ENCODE measurements at places on chromosomes 2 and 18.
A peak's percentile ranks its signal among the peaks of the same experiment; 100 is the strongest.

GRCh38 chr2:179335732-179336131, 71.1 kb upstream of the SESTD1 start:
- DNase-seq, result no peak

DNA sequence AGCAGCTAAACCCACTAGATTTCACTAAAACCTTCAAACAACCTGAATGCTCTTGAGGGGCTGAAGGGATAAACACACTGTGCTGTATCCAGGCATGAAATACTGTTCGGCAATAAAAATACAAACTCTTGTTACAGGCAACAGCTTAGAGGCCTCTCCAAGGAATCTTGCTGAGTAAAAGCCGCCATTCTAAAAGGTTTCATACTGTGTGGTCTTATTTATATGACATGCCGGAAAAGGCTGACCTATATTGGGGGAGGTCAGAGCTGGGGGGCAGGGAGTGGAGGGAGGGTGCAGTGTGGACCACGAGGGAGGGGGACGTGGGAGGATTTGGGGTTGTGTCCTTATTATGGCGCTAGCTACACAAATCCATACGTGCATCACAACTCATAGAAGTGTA, 136.2 kb downstream of the MBP start:
- DNase-seq, result no peak

- DNase-seq, result no peak
Observed at GRCh38 chr2:103288696-103289095, 526.9 kb downstream of the TMEM182 start.

DNA sequence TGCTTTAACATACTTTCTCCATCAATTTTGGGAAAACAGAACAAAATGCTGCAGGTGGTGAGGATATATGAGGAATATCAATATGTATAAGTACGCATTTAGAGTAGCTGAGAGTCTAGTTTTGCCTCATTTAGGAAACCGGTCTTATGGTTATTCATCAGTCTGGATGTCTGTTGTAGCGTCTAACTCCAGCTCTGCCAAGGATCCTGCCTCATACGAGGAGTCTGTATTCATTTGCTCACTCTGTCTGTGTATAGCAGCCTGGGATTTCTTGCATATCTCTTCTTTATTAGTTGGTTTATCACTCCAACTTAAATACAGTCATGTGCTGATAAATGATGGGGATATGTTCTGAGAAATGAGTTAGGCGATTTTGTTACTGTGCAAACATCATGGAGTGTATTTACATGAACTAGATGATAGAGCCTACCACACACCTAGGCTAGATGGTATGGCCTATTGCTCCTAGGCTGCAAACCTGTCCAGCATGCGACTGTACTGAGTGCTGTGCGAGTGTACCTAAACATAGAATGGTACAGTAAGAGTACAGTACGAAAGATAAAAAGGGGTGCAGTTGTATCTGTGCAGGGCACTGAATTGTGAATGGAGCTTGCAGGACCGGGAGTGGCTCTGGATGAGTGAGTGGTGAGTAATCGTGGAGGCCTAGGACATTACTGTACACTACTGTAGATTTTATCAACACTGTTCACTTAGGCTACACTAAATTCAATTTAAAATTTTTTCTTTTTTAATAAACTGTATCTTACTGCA, 148.1 kb downstream of the ZNF407 start:
- DNase-seq, result no peak

DNA sequence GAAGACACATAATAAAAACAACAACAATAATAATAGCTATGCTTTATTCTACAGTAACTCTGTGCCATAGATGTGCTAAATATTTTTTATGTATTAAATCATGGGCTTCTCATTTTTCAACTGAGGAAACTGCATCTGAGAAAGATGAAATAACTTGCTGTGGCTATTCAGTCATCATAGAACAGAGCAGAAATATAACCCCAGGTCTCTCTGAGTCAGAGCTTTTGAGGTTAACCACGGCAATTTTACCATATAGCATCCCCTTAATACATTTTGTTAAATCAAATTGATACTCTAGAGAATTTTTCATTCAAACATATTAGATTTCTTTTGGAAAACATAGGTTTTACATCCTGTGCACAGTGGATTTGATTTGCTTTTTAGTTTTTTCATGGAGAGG, 586.6 kb upstream of the KLHL29 start:
- DNase-seq, result no peak

- DNase-seq, result no peak
Observed at GRCh38 chr2:147927053-147927588, 82.3 kb downstream of the ACVR2A start.

DNA sequence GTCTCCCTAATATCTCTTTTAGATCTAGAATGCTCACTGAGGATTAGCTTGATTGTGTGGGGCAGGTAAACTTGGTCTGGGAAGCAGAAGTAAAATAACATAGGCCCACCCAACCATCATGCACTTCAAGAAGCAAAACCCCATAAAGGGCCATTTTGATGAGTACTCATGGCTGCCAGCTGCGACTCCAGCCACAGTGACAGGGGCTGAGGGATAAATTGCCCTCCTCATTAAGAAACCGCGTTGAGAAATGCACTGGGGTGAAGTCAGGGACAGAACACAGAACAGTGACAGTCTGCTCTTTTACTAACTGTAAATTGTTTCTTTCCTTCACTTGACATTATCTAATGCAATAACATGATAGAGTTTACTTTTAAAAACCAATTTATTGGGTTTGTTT, 60.2 kb downstream of the RND3 start:
- no peak for DNase-seq

- DNase-seq, result no peak
Observed at GRCh38 chr2:146244830-146245229, 1600.0 kb upstream of the ACVR2A start.

GRCh38 chr2:166944909-166945308, 56.6 kb downstream of the XIRP2 start:
- peak; percentile 4 for DNase-seq

GRCh38 chr2:14994721-14995120, 362.2 kb downstream of the LRATD1 start:
- DNase-seq, result no peak

DNA sequence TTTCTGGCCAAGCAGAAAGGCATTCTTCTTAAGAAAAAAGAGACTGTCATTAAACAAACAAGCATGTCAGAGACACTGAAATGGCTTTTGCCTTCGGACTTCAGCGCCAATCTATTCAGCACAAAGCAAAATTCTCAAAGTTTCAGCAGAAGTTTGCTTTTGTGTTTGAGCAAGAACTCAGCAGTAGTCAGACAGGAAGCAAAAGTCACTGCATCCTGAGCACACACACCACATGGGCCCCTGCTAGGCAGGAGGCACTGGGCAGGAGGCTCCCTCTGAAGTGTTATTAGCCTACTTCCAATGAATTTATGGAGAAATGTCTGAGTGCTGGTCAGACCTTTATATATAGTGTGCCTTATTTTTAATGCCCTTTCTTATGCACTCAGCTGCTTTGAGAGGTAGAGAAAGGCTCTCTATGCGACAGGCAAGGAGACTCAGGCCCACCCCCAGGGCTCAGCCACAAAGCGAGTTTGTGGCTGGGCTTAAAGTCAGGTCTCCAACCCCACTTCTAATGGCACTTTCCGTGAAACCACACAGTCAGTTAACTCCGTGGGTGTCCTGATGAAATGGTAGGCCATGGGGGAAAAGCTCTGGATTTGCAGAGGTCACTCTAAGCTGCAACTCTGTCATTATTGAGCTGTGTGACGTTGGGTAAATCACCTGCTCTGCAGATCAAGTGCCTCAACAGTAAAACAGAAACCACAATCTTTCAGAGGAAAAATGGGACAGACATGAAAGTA, 161.0 kb upstream of the TMEM200C start:
- peak; percentile 4 for DNase-seq

DNA sequence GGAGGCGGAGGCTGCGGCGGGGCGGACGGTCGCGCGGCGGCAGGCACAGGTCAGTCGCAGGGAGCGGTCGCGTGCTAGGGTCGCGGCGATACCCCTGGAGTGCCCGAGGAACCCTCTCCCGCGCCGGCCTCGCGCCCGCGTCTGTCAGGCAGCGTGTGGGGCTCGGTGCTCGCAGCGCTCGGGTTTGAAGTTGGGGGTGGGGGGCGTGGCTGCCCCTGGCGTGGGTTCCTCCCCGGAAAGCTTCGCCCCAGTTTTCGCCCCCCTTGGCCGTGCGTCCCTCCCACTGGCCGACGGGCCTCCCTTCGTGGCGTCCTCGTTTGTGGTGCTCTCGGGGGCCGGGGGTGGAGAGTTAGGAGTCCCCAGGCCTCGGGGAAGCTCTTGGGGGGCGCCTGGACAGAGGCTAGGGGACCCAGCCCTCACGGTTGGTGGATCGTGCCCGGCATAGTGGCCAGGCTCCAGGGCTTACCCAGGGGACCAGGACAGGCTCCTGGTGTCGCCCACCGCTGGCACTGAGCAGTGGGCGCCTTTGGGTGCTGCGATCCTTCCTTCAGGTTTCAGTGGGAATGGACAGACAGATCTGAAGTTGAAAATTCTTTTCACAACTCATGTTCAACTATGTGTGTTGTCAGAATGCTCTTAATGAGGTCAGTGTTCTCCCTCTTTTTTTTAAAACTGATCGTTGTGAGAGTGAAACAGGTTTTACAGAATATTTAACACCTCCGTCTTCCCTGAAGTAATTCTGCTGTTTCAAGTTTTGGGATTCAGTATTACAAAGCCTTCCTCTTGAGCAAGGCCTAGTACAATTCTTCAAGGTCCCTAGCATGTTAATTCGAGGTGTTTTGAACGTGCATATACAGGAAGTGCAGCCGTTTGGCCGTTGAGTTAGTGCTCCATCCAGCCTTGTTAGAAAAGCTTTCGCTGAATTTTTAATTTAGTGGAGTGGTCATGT, 604 bp downstream of the RALBP1 start:
- DNase-seq, result no peak

DNA sequence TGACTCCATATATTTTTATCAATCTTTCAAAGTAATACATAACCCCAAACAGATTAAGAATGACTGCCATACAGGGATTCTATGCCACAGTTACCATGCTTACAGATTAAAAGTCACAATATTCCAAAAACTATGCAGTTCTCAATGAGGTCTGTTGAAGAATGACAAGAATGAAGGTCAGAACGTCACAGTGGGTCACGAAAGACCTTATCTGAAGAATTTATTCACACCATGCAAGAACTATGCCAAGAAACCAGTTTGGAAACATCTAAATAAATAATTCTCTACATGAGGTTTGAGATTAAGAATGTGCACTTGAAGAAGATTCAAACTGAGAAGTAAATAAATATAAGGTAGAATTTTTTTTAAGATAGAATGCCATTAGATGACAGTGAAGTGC, 253.3 kb downstream of the EXOC6B start:
- no peak for DNase-seq

DNA sequence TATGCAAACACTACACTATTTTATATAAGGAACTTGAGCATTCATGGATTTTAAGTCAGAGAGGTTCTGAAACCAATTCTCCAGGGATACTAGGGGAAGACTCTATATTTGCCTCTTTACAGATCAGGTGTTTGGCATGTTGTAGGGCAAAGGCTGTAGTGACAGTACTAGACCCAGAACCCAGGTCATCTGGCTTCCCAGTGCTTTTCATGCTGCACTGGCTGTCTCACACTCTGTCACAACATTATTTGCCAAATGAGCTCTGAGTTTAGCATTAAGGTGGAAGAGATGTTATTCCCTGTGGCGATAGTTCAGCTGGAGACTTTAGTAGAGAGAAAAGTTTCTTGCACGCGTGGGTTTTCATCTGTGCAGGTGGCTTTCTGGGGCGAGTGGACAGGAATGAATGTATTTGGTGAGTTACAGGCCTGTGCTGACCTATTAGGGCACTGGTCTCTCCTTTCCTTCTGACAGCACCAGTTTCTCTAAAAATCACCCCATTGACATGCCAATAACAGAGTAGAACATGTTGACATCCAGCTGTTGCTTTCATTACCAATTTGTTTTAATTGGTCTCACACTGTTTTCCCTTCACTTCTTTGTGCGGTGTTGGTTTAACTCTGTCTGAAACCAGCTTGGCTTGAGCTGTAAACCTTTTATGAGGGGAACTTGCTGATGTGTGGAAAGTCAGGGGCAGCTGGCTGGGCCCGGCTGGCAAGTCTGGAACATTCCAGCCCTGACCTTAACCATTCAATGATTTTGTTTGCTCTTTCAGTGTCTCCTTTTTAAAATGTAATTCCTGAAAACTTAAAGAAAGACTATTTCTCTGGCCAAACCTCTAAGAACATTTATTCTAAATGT, 643.0 kb upstream of the FAM98A start:
- DNase-seq, result peak; percentile 1

DNA sequence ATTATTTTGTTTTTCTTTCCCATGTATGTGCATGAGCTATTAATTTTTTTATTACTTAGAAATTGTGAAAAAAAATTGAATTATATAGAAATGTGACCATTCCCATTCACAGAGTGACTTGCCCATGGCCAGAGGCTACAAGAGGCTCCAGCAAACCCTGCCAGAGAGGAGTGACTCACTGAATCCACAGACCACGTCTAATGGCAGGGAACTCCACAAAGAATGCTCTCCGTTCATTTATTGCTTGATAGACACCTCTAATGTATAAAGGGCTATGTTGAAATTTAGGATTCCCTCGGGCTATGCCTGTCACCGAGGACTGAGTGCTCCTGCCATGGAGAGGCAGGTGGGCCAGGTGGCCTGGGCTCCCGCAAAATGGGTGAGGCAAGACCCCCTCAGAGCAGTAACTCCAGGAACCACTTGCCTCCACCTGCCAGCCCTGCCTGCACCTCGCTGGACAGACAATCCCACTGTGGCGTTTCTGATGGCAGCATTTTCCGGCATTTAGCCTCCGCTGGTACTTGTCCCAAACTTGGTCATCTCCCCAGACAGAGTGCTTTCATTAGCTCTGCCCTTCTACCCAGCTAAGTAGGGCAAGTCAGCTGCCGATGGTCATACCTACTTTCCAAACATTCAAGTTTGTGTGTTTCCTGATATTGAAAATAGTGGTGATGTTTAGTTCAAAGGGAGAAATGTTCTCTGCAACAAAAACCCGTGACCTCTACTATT, 200.3 kb downstream of the PRKCE start:
- DNase-seq, result no peak

DNA sequence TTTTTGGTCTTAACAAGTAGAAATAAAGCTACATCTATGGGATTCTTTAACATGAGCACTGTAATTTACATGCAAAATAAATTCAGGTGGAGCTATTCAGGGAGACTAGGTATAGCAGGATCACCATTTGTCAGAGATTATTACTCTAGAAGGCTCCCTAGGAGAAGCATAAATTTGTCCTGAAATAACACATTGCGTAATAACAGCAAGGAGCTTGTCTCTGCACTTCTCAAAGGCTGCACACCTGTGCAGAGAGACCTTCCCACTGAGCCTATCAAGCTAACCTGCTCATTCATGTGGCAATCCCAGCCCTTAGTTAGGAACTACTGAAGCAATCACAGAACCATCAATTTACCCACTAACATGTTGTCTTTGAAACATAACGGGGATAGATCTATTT, 437.4 kb upstream of the MC4R start:
- no peak for DNase-seq

GRCh38 chr2:28089486-28089885, 199.0 kb downstream of the BABAM2 start:
- no peak for DNase-seq

- DNase-seq, result no peak
Observed at GRCh38 chr2:202184557-202184956, 53.8 kb downstream of the SUMO1 start.

Measured in H7 (cell line).